Psoas muscle (tissue), 8 donors: ENCODE measurements at places on chromosomes 6 and 20. TPM values are rescaled to one million over a fixed set of nuclear protein-coding genes. Genes with fewer than 3 reads are reported as not detected.

CCM2L gene
- total RNA-seq: 3.3 TPM

C2 gene
- total RNA-seq: 3.6 TPM

KCNK5 gene
- total RNA-seq: 0.06 TPM

TUBB2B gene
- total RNA-seq: 2.7 TPM

GTSF1L gene
- total RNA-seq: not detected

- DNase-seq: peak; percentile 66
- no peak overlapping the region for H3K27ac ChIP-seq
- no peak overlapping the region for H3K4me3 ChIP-seq
- peaks cover 3% of the 10 kb centered on the region for H3K4me1 ChIP-seq
- H3K27me3 ChIP-seq: peaks cover 20% of the 10 kb centered on the region
- H3K36me3 ChIP-seq: no peaks in the 10 kb centered on the region
These were observed 82.9 kb upstream of the FOXP4 start for GRCh38 chr6:41463062-41463930.

DNA sequence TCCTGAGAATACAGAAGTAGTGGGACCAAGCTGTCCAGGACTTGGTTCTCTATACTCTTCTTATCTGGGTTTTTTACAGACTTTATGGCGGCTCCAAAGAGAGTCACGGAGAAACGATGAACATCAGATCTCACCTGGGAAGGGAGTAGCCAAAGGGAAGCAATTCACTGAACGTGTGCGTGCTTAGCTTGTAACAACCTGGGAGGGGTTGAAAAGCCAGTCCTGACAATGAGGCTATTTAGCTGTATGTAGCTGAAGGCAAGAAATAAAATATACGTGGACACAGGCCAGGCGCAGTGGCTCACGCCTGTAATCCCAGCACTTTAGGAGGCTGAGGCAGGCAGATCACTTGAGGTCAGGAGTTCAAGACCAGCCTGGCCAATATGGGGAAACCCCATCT is 18.2 kb upstream of the RBL1 start:
- DNase-seq: no peak
- H3K36me3 ChIP-seq: peaks cover 10% of the 10 kb centered on the region
- H3K4me1 ChIP-seq: no peaks in the 10 kb centered on the region
- no peak overlapping the region for H3K27ac ChIP-seq
- H3K4me3 ChIP-seq: no peak overlapping the region
- no peaks in the 10 kb centered on the region for H3K27me3 ChIP-seq

DNA sequence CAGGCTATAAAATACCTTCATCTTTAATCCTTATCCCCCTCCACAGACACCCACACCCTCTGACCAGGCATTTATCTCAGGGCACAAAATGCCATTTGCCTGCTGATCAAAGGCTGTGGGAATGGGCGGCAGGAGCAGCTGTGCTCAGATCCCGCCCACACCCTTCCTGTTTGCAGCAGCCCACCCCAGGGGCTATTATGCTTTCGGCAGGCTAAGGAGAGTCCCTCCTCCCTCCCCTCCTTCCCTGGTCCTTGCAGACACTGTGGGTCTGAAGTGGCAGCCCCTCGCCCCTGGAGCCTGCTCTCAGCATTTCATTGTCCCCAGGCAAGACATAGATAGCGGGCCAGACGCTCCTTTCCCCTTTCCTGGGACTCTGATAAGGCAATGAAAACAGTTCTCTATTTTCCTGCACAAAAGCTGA is 220.8 kb upstream of the HEY2 start:
- peaks cover 6% of the 10 kb centered on the region for H3K27me3 ChIP-seq
- H3K36me3 ChIP-seq: no peaks in the 10 kb centered on the region
- no peak overlapping the region for H3K4me3 ChIP-seq
- no peak overlapping the region for H3K27ac ChIP-seq

- no peak overlapping the region for H3K4me3 ChIP-seq
- DNase-seq: no peak
- no peak overlapping the region for H3K27ac ChIP-seq
- no peaks in the 10 kb centered on the region for H3K27me3 ChIP-seq
These were observed 383.2 kb downstream of the CD83 start for GRCh38 chr6:14500809-14501208.

DNA sequence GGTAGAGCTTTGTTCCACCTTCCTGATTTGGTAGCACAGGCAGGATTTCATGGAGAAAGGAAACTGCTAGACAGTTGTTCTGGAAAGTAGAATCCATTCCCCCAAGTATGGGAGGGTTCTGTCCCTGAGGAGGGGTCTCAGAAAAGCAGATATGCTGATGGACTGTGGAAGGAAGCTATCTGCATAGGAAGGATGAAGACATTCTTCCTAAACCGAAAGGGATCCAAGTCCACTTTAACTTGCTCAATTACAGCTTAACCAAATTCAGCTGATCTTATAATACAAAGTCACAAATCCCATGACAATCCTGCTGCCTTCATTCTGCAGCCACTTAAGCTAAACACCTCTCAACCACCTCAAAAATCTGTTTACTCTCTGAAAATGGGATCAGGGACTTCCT is 2.6 kb downstream of the MAN1A1 start:
- no peak for DNase-seq
- H3K4me3 ChIP-seq: peak overlapping the region; percentile 87
- H3K4me1 ChIP-seq: no peaks in the 10 kb centered on the region
- no peaks in the 10 kb centered on the region for H3K27me3 ChIP-seq

GRCh38 chr6:107709341-107709740 is 114.8 kb downstream of the SCML4 start:
- peaks cover 9% of the 10 kb centered on the region for H3K4me1 ChIP-seq
- no peak overlapping the region for H3K27ac ChIP-seq
- no peak for DNase-seq
- no peak overlapping the region for H3K4me3 ChIP-seq
- H3K27me3 ChIP-seq: no peaks in the 10 kb centered on the region

DNA sequence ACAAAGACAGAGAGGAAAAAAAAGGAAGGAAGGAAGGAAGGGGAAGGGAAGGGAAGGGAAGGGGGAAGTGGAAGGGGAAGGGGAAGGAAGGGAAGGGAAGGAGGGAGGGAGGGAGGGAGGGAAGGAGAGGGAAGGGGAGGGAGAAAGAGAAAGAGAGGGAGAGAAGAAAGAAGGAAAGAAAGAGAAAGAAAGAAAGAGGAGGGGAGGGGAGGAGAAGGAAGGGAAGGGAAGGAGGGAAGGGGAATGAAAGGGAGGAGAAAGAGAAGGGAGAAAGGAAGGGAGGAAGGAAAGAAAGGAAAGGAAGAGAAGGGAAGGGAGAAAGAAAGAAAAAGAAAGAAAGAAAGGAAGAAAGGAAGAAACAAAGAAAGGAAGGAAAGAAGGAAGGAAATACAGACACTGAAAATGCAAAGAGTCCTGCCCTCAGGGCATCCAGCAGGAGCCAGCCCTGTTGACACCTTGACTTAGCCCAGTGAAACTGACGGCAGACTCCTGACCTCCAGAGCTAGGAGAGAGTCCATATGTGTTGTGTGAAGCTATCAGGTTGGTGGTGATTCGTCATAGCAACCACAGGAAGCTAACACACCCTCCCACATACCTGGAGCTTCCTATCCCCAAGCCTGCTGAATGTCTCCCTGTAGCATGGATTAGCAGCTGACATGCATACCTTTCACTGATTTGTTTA is 58.7 kb upstream of the SULF2 start:
- H3K36me3 ChIP-seq: no peaks in the 10 kb centered on the region
- no peak overlapping the region for H3K27ac ChIP-seq
- no peak overlapping the region for H3K4me3 ChIP-seq
- H3K4me1 ChIP-seq: no peaks in the 10 kb centered on the region
- H3K27me3 ChIP-seq: no peaks in the 10 kb centered on the region
- DNase-seq: no peak

GRCh38 chr6:70819646-70820045 is 137.2 kb downstream of the B3GAT2 start:
- no peaks in the 10 kb centered on the region for H3K4me1 ChIP-seq
- no peaks in the 10 kb centered on the region for H3K27me3 ChIP-seq
- no peak overlapping the region for H3K4me3 ChIP-seq

GRCh38 chr6:27295301-27296079 is 16.6 kb downstream of the POM121L2 start:
- peaks cover 34% of the 10 kb centered on the region for H3K27me3 ChIP-seq
- H3K4me1 ChIP-seq: no peaks in the 10 kb centered on the region
- no peak for DNase-seq
- no peaks in the 10 kb centered on the region for H3K36me3 ChIP-seq
- no peak overlapping the region for H3K27ac ChIP-seq

DNA sequence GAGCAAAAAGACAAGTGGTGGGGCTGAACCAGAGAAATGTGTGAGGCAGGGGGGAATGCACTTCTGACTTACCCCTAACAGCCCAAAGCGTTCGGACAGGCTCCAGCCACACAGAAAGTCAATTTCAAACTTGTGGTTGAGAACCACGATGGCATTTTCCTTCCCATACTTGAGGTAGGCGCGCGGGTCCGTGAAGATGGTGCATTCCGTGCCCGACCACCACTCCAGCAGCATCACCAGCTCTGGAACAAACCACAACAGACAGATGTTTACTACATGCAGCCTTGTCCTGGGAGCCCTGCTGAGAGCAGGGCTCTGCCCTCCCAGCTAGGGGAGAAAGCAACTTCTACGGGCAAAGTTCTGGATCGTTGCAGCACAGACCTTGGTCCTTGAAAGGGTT is 107.7 kb downstream of the AGPAT4 start:
- no peak overlapping the region for H3K4me3 ChIP-seq
- H3K36me3 ChIP-seq: no peaks in the 10 kb centered on the region
- DNase-seq: no peak
- H3K27me3 ChIP-seq: no peaks in the 10 kb centered on the region

GRCh38 chr6:112501705-112502104 is 154.6 kb downstream of the RFPL4B start:
- no peak overlapping the region for H3K27ac ChIP-seq
- H3K4me3 ChIP-seq: no peak overlapping the region
- H3K4me1 ChIP-seq: no peaks in the 10 kb centered on the region
- no peaks in the 10 kb centered on the region for H3K27me3 ChIP-seq
- H3K36me3 ChIP-seq: no peaks in the 10 kb centered on the region
- peak; percentile 55 for DNase-seq

GRCh38 chr6:135655055-135655454 is 157.5 kb upstream of the AHI1 start:
- no peak for DNase-seq
- no peaks in the 10 kb centered on the region for H3K4me1 ChIP-seq
- H3K36me3 ChIP-seq: no peaks in the 10 kb centered on the region
- no peaks in the 10 kb centered on the region for H3K27me3 ChIP-seq
